ENCODE measurements at places on chromosomes 4 and X.

GRCh38 chr4:59068722-59069418 lies 1958.7 kb upstream of the IGFBP7 start:
- DNase-seq, result no peak

GRCh38 chr4:114386637-114387233 lies 211.9 kb upstream of the UGT8 start:
- no peak for DNase-seq

DNA sequence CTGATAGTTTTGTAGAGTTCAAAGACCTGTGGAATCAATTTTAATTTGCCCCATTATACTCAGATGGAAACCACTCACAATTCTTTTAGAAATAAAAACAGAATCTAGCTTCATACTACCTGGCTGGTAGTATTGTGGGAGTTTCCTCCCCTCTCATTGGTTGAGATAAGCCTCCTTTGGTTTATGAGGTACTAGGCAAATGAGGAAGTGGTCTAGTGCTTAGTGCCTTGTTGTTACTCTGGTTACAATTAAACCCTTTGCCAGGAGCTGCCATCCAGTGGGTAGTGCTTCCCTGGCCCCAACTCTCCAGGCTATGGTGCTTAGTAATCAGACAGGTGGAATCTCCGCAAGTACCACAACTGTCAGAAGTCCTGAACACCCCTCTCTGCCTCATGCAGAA lies 118.3 kb downstream of the CDKL5 start:
- DNase-seq, result no peak

DNA sequence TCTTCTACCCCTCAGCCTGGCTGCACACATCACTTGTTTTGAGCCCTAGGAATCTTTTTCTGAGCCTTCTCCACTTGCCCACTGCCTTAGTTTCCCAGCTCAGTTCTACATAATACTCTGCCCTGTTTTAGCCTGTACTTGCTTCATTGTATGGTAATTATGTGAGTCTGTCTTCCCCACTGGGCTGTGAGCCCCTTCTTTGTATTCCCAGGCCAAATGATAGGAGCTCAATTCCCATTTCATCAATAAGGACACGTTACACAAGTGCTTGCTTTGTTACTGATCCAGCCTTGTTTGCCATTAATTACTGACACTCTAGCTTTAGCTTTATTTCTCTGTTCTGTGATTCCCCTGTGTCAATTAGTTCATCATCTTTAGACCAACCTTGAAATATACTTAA lies 28.1 kb downstream of the KIT start:
- DNase-seq, result no peak

GRCh38 chr4:139558235-139559088 lies 2.4 kb upstream of the SETD7 start:
- DNase-seq, result no peak

- no peak for DNase-seq
Observed at GRCh38 chr4:5955856-5956255, 62.4 kb downstream of the C4orf50 start.

DNA sequence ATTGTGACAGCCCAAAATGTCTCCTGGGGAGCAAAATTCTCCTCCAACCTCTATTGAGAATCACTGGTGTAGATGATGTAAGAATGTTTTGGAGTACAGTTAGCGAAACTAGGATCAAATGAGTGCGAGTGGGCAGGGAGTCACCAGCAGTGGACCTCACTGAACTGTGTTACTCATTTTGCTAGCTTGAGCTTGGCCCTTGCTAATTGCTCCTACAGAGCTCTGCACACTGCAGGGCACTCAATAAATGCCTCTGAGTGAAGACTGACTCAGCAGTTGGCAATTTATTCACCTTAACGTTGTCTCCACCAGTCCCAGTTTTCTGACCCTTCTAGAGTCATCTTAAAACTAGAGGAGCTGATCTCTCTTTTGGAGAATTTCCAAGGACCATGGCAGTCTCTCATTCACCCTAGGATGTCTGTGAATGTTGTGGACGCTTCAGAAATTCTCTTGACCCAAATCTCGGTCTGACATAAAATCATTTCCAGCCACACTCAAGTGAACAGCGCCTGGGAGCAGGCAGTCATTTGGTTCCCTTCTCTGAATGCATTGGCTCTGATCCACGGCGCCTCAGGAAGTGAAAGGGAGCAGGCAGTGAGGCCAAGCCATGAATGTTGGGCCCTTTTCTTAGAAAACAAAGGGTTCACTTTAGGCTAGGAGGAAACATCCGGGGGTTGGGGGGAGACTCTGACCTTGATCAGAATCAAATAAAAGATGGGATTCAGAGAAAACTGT lies 148.1 kb downstream of the NWD2 start:
- DNase-seq, result no peak

DNA sequence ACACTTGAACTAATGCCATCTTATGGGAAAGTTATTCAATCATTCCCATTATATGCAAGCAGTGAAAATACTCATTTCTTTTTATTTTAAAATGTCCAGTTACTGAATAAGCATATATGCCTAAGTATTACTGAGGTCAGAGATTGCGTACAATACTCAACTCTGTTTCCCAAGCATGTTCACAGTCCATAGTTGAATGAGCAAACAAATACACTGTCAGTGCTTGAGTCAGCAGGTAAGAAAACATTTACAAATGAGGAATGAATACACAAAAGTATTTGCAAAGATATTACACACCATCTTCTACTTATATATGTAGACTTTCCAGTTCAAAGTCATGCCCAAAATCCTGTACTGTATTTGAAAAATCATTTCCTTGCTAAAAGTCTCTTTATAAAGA lies 74.1 kb downstream of the TSPAN5 start:
- DNase-seq, result no peak

- DNase-seq, result peak; percentile 24
Observed at GRCh38 chr4:142778430-142778829, 67.7 kb downstream of the INPP4B start.

DNA sequence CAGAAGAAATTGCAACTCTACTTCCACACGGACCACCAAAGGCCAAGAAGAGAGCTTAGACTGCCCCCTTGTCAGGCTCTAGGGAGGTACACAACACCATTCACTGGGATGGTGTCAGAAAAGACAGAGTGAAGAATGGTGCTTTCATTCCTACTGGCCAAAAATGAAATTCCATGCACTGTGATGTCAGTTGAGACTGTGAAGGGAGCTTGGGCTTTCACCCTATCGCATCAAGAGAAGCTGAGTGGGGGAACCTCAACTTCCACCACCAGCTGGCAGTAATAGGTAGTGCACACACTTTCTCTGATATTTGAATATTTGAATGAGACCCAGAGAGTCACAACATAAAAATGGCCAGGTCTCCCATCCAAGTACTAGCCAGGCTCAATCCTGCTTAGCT lies 65.9 kb downstream of the ZNF711 start:
- no peak for DNase-seq

DNA sequence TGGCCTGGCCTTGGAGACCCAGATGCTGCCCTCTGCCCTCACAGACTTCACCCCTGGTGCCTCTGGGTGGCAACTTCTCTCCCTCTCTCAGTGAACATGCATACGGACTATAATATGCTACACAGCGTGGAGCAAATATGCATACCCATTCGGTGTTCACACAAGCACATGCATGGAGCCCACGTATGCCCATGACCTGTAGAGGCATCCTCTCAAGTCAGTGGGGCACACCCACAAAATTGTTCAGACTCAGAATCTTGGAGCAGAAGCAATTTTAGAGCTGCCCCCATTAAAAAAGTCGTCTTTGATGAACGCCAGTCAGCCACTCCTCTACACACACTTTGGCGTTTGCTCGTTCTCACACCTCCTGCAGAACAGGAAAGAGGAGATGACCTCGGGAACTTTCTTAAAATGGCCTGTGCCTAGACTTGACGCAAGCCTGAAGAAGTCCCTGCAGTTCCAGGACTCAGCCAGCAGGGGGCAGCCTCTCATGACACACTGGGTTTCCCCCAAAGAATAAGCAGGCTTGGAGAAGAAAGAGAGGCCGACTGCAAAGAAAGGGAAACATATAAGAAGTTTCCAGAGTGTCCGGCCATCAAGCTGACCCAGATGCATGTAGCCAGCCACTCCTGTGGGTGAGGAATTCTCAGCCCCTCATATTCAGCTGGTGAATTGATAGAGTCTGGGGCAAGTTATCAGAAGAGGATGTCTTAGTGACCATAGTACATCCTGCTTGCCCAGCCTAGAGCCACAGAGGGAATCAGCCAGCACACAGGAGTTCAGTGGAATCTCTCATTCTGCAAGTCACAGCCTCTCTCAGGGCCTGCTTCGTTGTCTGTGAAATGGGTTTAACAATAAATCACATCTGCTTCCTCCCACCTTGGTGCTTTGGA lies 17.3 kb downstream of the APLN start:
- DNase-seq, result no peak

- no peak for DNase-seq
Observed at GRCh38 chr4:118743867-118744266, 58.7 kb downstream of the METTL14 start.

- no peak for DNase-seq
Observed at GRCh38 chrX:130055899-130056298, 54.4 kb downstream of the ELF4 start.

- no peak for DNase-seq
Observed at GRCh38 chr4:124691801-124692200, 20.7 kb downstream of the ANKRD50 start.

DNA sequence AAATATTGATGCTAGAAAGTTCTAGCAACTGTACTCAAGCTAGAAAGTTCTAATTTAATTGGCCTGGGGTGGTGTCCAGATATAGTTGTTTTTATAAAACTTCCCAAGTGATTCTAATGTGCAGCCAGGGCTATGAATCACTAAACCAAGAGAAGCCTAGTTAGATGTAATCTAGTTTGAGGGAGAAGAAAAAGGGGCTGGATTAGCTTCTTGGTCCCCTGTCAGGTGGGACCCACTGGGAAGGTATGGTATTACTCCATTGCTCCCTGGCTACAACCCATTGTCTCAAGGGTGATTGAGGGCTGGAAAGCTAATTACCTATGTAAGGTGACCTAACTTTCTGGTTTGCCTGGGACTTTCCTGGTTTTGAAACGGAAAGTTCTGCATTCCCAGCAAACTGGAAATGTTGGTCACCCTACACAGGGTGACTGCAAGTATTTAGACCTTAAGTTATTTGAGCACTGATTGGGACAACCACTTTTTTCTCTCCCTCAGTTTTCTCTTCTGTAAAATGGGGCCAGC lies 23.9 kb upstream of the MSN start:
- no peak for DNase-seq

DNA sequence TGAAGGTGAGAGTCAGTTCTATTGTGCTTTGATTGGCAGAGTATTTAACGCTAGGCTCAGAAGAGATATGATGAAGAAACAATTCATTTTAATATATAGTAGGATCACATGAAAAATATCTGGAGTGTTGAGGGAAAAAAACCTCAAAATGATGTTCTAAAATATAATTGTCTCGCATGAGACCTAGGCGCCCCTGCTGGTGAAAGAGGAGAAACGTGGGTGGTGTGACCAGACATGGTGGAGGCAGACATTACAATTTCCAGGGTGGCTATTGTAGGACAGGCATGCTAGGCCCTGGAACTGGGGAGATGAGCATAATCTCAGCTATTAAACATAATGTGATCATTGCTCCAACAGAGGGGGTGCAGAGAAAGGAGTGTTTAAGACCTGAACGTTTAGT lies 210.0 kb downstream of the HS3ST1 start:
- DNase-seq, result no peak

DNA sequence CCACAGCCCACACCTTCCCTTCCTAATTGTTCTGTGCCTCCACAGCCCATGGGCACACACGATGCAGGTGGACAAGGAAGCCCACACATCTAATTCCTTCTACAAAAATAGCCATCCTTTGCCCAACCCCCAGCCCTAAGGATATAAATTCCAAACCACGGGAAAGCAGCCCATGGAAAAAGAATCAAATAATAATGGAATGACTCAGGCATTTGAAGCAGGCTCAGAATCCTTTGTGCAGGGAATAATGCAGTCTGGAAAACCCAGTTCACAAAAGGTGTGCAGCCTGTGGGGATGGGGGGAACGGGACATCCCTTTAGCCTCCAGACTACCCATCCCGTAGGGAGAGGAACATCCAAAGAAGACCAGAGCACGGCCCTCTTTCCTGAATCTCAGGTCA lies 342.3 kb upstream of the GALNT7 start:
- no peak for DNase-seq

DNA sequence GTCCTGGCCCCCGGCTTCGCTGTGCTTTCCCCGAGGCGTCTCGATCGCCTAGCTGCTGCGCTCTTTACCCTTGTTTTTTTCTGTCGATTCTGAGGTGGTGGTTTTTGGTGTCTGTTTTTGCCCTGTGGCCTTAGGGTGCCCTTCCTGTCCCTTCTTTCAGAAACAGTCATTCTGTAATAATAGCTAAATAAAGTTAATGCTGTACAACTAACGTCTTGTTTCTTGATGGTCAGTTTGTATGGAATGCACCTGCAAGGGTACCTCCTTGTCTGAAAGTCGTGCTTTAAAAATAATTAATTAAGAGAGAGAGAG lies 686 bp downstream of the FIP1L1 start:
- DNase-seq, result no peak

DNA sequence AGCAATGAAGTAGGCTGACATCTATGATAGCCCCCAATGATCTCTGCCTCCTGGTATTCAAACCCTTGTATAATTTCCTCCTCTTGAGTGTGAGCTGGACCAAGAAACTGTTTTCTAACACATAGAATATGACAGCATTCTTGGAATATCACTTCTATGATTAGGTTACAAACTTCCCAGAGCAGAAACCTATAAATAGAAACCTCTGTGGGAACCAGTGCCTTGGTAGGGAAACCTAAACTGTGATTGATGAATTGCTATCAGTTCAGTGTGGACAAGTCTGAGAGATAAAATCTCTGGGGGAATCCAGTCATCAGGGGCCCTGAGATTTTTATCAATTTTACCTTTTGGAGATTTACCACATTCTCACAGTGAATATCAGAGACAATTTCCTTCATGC lies 756.5 kb upstream of the AGA start:
- DNase-seq, result peak; percentile 89

DNA sequence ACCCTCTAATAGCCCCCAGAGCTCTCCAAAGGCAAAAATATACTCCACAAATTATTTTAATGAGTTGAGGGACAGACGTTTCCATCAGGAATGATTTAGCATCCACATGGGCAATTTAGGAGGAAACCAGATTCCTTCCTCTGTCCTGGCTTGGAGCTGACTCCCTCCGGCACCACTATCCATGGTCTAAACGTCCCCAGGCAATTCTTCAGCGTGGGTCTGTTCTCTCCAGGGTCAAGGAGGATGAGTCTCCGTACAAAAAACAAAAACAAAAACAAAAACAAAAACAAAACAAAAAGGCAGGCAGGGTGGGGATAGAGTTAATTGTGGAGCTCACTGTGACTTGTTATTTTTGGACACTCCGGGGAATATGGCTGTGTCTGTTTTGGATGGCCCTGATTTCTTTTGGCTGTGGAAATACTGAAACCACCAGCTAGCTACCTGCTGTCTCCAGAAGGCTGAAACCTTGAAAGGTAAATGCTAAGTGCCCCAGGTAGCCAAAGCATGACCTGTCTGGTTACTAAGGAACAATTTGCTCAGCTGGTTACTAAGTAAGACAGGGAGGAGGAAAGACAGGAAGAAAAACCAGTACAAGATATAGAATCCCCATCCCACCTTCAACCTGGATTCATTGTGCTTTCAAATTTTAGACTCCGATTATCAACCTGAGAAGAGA lies 419.1 kb upstream of the LCORL start:
- DNase-seq, result no peak
